ENCODE measurements at places on chromosomes 16 and 17. TPM values are rescaled to one million over a fixed set of nuclear protein-coding genes. Genes with fewer than 3 reads are reported as not detected.

GRCh38 chr17:56610321-56610720 lies 16.8 kb downstream of the NOG start:
- no peak for DNase-seq

- DNase-seq: no peak
Observed at GRCh38 chr17:57296231-57296630, 39.9 kb downstream of the MSI2 start.

DNA sequence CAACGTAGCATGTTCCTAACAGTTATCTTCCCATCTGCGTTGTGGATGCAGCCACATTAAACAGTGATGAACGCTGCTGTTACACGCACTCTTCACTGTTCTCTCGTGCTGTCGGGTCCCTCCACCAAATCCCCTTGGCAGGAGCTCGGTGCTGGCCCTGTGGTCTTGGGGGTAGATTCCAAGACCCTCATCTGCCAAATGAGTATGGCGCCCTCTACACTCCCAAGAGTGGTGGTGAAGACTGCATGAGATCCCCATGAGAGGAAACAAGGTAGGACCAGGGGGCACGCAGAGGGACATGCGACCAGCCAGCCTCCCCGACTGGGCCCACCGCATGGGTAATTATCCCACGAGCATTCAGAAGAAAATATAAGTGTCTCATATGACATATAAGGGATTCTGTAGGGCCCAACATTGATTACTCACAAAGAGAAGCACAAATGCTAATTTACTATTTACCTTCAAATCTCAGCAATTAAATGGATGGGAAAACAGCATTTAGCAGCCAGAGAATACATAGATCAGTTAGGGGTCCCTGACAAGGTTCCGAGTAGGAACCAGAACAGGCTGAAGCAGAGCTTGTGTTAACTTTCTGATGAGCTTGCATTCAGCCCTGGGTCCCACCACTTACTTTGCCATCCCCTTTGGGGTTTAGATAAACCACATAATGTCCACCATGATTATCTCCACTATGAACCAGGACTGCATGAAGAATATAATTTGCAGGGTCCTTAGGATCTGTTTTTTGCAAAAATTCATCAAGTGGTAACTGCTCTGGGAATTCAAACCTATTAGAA lies 23.8 kb downstream of the LITAFD start:
- DNase-seq: no peak

- no peak for DNase-seq
Observed at GRCh38 chr17:37167756-37168155, 208.0 kb upstream of the C17orf78 start.

Gene RHBDF1
- total RNA-seq: 16.8 TPM

DNA sequence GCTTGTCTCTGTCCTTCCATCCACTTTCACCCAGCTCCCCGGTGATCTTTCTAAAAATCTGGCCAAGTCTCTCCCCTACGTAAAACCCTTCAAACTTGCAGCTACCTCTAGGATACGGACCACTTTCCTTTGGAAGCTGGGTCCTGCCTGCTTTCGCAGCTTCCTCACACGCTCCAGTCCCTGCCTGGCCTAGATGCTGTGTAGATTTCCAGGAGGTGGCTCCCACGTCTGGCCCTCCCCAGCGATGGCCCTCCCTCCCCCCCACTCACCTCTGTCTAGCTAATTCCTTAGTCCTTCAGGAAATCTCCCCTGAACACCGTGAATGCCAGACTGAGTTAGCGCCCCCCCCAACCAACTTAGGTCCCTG lies 579 bp upstream of the LRRC59 start:
- DNase-seq: no peak

DNA sequence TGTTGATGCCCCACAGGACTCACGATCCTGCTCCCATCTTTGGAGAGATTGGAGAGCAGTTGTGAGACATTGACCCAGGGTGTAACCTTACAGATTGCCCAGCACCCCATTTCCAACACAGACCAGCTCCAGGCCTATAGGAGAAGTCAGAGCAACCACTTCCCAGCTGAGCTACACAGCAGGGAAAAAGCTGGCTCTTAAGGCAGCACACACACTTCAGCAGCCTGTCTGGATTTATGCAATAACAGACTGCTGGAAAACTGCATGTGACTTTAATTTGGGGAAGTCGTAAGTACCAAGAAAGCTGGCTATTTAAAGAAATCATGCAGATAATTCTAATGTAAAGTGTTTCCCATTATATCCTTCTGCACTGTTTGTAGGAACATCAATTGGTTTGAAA lies 30.8 kb downstream of the NOG start:
- DNase-seq: no peak

Gene IGF2BP1
- total RNA-seq: not detected

DNA sequence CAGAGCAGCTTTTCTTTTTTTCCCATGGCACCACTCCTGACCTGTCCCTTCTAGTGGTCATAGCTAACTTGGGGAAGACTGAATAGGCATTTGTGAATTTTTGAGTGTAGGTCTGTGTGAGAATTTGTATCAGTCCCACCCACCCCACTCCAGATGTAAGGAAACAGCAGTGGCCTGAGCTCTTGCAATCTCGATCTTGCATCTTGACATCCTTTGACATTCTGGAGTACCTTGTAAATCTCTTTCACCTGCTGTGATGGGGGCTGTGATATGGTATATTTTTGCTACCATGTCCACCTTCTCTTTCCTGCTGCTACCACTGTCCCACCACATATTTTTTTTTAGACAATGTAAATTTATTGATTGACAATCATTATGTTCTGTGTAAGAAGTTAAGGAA lies 289.3 kb downstream of the MAP2K6 start:
- DNase-seq: no peak

Gene HSF4
- 26.4 TPM for total RNA-seq

Gene IRX3
- total RNA-seq: 0.33 TPM

DNA sequence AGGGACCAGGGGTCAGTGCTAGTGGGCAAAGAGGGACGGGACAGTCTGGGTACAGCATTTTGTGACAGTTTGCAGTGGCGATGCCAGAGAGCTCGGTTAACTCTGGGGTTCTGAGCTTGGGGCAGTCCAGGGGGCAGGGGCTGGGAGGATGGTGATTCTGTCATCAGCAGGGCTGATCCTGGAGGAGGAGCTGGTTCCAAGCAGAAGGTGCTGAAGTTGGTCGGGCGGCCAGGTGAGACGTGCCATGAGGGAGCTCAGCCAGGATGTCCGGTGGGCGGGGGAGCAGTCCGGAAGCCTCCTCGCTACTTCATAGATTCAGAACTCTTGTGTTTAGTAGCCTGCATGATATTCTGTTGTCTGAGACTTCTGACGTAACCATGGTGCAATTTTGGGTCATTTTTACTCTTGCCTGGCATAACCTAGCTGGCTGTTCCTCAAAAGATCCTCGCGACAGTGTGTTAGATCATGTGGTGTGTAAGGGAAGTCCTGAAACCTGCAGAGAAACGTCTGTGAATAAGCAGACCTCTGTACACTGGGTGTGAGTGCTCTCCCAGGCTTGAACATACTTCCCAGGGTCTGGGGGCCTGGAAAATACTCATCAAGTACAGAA lies 122.0 kb downstream of the CLEC16A start:
- DNase-seq: peak; percentile 52
